ENCODE measurements at places on chromosomes 3 and 15.

GRCh38 chr15:85289677-85290365 is 90.6 kb upstream of the AKAP13 start:
- no peak for DNase-seq

DNA sequence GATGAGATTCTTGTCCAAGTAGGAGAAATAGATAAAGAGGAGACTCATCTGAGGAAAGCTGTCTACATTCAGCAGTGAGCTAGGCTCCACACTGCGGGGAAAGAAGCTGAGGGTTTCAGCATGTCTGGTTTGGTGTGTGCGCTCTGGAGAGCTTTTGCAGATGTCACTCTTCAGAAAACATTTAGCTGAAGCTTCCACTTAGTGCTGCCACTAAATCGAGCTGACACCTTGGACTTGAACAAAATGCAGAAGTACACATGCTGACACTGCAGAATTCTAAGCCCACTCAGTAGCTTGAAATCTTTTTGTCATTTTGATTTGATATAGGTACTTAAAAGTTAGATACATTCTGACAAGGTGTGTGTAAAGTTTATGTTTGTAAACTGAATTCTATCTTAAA is 32.3 kb upstream of the CRTC3 start:
- DNase-seq, result no peak

- DNase-seq, result no peak
Observed at GRCh38 chr3:171399842-171400241, 60.4 kb downstream of the TNIK start.

DNA sequence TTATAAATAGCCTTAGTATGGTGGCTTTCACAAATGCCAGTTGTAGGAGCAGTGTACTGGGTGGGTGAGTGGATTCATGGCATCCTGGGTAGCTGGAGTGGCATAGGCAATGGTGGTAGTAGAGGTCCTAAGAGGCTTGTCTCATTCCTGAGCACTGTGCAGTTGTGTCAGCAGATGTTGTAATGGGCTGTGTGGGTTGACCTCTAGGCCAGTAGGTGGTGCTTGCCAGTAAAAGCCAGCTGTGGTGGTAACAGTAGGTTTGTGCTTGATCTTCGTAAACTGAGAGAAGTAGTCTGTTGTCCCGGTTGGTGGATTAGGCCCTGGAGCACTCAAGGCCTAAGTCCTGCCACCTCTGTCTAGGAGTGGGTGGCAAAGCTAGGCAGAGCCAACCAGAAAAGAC is 149.7 kb upstream of the SUCLG2 start:
- no peak for DNase-seq
